Activated naive CD4-positive, alpha-beta T cell treated with anti-CD3 and anti-CD28 coated beads, Interleukin-2, amount 10 ng/mL, durations not matched to agents 7 days and 5 days (primary cell): ENCODE measurements at places on chromosomes 5 and 9.

DNA sequence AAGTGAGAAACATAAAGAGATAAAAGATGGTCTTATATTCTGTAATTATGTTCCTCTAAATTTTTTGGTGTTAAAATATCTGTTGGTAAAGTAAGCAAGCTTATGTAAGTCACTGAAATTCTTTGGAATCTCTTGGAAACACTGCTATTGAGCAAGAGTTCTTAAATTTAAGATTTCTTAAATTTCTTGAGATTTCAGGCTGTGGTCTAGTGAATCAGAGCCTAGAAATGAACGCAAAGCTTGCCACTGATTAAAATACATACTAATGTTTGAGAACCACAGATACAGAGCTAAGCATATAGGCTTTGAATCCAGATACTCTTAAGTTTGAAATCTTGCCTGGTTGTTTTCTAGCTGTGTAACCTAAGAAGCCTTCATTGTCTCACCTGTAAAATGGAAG, 133.4 kb downstream of the TRPM3 start:
- H3K4me3 ChIP-seq: no peak overlapping the region
- no peaks in the 10 kb centered on the region for H3K36me3 ChIP-seq
- no peak for DNase-seq
- no peak overlapping the region for H3K27ac ChIP-seq
- no peaks in the 10 kb centered on the region for H3K27me3 ChIP-seq

DNA sequence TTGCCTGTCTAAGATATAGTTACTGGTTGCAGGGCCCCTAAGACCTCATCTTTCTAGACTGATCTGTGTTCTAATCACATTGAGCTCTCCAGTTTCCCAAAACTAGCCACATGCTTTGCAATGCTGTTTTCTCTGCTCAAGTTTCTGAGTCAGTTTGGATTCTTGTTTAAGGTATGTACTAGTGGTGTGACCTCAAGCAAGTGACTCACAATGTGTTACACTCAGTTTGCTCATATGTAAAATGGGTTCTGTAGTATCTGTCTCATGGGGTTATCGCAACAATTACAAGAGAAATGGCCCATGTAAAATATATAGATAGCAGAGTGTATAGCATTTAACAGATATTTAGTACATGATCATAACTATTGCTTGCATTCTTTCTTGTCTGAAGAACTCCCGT, 153.1 kb upstream of the ELL2 start:
- no peak for DNase-seq
- no peak overlapping the region for H3K27ac ChIP-seq
- no peaks in the 10 kb centered on the region for H3K36me3 ChIP-seq
- no peaks in the 10 kb centered on the region for H3K27me3 ChIP-seq
- no peak overlapping the region for H3K4me3 ChIP-seq
- H3K4me1 ChIP-seq: peaks cover 11% of the 10 kb centered on the region

DNA sequence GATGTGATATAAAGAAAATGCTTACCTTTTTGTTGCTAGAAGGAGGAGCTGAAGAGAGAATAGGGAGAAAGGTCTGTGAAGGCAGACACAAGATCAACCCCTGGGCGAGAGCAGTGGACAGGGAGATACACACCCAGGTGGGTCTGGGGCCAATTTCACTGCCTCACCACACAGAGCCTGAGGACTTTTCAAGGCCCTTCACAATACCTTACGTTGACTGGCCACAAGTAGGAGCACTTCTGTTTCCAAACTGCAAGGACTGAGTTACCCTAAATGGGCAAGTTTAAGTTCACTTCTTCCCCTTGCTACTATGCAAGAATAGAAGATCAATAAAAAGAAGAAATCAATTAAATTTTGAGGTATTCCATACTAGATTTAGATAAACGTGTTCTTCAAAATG, 174.5 kb upstream of the SLC12A2 start:
- no peaks in the 10 kb centered on the region for H3K27me3 ChIP-seq
- no peaks in the 10 kb centered on the region for H3K36me3 ChIP-seq
- H3K4me1 ChIP-seq: no peaks in the 10 kb centered on the region
- no peak for DNase-seq
- H3K4me3 ChIP-seq: no peak overlapping the region
- H3K27ac ChIP-seq: no peak overlapping the region

- no peaks in the 10 kb centered on the region for H3K36me3 ChIP-seq
- H3K27me3 ChIP-seq: no peaks in the 10 kb centered on the region
- no peaks in the 10 kb centered on the region for H3K4me1 ChIP-seq
- no peak overlapping the region for H3K4me3 ChIP-seq
These were observed 431.6 kb downstream of the ICE1 start for GRCh38 chr5:5854087-5854486.

DNA sequence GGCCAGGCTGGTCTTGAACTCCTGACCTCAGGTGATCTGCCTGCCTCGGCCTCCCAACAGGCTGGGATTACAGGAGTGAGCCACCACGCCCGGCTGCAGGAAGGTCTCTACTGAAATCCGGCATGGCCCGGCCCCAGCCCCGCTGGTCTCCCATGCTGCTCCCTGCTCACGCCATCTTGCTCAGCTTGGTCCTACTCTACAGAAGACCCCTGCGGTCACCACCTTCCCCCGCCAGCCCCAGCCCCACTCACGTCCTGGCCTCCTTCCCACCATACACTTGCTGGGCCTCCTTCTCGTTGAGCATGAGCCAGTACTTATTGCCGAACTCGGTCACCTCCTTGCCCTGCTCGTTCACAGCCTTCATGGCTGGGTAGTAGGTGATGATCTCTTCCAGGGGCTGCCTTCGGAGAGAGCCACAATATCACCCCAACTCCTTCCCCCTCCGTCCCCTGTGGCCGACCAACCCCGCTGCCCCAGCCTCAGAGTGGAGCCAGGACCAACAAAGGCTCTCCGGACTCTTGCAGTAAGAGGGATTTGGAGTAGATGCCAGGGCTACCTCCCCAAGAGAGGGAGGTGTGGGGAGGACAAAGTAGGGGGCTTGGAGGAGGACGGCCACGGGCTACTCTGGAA, 4.0 kb downstream of the PTGES2 start:
- no peak overlapping the region for H3K4me3 ChIP-seq
- H3K4me1 ChIP-seq: peaks cover 24% of the 10 kb centered on the region
- H3K36me3 ChIP-seq: peaks cover 19% of the 10 kb centered on the region
- no peak overlapping the region for H3K27ac ChIP-seq

DNA sequence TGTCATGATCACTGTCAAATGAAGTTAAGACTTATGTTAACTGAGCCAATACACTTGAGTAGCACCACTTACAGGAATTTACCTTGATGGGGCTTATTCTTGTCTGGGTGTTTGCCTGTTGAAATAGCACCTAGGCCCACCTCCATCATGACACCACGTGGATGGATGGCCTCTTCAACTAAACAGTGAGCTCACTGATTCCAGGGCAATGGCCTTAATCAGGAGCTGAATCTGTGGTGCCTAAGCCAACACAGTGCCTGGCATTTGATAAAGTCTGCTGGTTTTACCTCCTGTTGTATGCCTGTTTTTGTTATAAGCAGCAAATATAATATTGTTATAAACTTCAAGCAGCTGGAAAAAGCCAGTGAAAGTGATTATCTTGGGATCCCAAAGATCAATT, 190.5 kb downstream of the LURAP1L start:
- no peak for DNase-seq
- no peaks in the 10 kb centered on the region for H3K27me3 ChIP-seq
- no peaks in the 10 kb centered on the region for H3K36me3 ChIP-seq

DNA sequence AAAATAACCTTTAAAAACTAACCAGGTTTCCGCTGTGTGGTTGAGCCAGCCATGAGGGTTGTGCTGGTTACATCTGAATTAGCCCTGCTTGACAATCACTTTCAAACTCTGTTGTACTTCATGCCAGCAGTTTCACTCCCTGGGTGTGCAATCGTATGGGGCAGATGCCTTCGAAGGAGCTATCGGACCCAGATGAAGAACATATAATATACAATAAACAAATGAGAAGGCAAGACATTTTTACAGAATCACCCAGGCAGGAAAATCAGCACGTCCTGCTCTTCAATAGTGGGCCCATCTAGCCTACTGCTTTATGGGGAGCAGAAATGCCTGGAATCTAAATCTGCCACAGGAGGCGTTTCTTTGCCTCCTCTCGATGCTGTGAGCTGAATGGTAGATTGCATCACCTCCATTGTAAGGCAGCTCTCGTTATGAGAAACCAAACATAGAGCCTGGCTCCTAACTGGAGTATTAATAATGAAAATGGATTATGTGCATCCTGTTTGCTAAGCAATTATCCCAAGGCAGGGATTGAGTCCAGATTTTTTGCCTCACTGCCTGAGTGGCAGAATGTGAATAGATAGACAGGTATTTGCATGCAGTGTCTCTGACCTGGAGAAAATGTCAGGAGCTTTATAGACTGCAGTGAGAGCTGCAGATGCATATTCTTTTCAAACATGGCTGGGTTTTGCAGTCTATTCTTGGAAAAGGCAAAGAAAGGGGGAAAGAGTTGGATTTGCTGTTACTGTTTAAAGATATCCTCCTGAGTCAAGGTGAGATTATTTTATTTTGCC, 143.3 kb upstream of the SMARCA2 start:
- no peaks in the 10 kb centered on the region for H3K36me3 ChIP-seq
- no peak overlapping the region for H3K27ac ChIP-seq
- no peak for DNase-seq
- peaks cover 10% of the 10 kb centered on the region for H3K4me1 ChIP-seq
- H3K4me3 ChIP-seq: no peak overlapping the region
- H3K27me3 ChIP-seq: no peaks in the 10 kb centered on the region

GRCh38 chr9:27785714-27786100, 212.4 kb upstream of the C9orf72 start:
- DNase-seq: no peak
- peak overlapping the region; percentile 49 for H3K27ac ChIP-seq
- H3K4me1 ChIP-seq: peaks cover 12% of the 10 kb centered on the region
- no peaks in the 10 kb centered on the region for H3K36me3 ChIP-seq

DNA sequence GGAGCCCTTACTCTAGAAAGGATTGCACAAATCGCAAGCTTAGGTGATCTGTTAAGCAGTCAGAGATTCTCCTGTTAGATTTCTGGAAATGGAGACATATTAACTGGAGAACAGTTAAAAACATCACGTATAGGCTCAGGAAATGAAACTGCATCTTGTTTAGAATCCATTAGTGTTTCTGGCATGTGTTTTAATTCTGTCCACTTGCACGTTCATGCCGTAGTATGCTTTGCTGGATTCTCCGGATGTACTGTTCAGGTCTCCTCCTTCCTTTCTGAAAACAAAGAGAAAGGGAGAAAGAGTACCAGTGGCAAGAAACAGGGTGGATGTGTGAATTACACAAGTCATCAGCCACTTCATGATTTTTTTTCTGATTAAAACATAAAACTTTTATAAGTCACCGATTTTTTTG, 2.5 kb upstream of the RGMB start:
- peak overlapping the region; percentile 62 for H3K27ac ChIP-seq
- H3K36me3 ChIP-seq: peaks cover 2% of the 10 kb centered on the region
- no peak for DNase-seq
- H3K27me3 ChIP-seq: peaks cover 82% of the 10 kb centered on the region
- H3K4me1 ChIP-seq: peaks cover 66% of the 10 kb centered on the region

DNA sequence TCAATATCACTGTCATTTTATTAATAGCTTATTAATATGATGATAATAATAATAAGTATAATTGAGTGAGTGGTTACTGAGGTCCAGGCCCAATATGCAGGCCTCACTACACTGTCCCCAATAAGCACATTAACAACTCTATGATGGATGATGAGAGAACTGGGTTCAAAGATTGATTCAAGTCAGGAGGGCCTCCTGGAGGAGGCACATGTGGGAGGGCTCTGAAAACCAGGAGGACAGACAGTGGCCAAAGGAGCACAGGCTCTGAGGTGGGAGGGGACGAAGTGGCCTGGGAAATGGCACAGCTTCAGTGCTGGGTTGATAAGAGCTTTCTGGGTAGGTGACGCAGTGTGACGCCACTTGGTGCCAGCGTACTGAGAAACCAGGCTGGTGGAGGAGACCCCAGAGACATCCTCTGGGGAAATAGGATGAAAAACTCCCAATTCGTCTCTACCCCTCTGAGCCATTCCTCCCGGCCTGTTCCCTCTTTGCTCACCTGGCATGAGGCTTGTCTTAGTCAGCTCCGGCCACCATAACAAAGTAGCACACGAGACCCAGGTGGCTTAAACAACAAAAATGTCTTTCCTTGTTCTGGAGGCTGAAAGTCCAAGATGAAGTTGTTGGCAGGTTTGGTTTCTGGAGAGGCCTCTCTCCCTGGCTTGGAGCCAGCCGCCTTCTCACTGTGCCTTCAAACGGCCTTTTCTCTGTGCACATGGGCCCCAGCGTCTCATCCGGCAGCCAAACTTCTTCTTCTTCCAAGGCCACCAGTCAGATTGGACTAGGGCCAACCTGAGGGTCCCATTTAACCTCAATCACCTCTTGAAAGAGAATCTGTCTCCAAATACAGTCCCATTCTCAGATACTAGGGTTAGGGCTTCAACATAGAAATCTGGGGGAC, 31.6 kb downstream of the NTNG2 start:
- H3K4me3 ChIP-seq: no peak overlapping the region
- no peak overlapping the region for H3K27ac ChIP-seq
- peaks cover 19% of the 10 kb centered on the region for H3K27me3 ChIP-seq
- no peaks in the 10 kb centered on the region for H3K36me3 ChIP-seq

GRCh38 chr5:59036274-59036961, 453.5 kb downstream of the RAB3C start:
- peak overlapping the region; percentile 99 for H3K27ac ChIP-seq
- peak overlapping the region; percentile 89 for H3K4me3 ChIP-seq
- peaks cover 60% of the 10 kb centered on the region for H3K36me3 ChIP-seq
- peaks cover 52% of the 10 kb centered on the region for H3K4me1 ChIP-seq
- H3K27me3 ChIP-seq: no peaks in the 10 kb centered on the region
